Hematopoietic multipotent progenitor cell treated with erythropoietin and hydrocortisone succinate and interleukin-3 and kit ligand, for 4 days (in vitro differentiated cells): ENCODE measurements at places on chromosomes 5 and 9.

GRCh38 chr5:153402550-153402949, 87.9 kb upstream of the GRIA1 start:
- DNase-seq, result no peak

GRCh38 chr9:91017245-91017644, 215.6 kb downstream of the SYK start:
- no peak for DNase-seq

- DNase-seq, result no peak
Measured at GRCh38 chr5:39137819-39138451, 63.7 kb upstream of the RICTOR start.

DNA sequence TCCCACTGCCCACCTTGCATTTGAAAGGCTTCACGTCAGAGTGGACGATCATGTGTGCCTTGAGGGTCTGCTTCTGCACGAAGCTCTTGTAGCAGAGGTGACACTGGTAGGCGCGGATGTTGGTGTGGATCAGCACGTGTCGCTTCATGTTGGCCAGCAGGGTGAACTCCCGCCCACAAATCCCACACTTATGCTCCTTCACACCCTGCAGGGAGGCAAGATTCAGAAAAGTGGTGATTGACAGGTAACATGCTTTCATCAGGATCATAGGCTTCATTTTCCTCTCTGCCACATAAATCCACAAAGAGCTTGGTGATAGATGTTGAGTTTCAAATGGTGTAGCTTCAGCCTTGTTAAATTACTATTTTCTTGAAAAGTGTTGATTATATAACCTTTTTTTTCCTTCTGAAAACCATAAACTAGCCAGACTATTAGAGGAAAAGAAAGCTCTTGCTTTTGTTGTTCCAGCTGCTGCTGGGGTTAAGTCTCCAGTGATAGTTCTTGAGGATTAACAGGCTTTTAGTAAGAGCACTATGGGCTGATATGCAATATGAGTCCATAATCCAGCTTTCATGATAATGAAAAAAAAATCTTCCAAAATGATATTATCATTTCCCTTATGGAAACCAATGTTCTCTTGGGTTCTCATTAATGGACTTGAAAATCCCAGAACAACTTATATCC, 50.7 kb downstream of the ZNF366 start:
- DNase-seq, result no peak

DNA sequence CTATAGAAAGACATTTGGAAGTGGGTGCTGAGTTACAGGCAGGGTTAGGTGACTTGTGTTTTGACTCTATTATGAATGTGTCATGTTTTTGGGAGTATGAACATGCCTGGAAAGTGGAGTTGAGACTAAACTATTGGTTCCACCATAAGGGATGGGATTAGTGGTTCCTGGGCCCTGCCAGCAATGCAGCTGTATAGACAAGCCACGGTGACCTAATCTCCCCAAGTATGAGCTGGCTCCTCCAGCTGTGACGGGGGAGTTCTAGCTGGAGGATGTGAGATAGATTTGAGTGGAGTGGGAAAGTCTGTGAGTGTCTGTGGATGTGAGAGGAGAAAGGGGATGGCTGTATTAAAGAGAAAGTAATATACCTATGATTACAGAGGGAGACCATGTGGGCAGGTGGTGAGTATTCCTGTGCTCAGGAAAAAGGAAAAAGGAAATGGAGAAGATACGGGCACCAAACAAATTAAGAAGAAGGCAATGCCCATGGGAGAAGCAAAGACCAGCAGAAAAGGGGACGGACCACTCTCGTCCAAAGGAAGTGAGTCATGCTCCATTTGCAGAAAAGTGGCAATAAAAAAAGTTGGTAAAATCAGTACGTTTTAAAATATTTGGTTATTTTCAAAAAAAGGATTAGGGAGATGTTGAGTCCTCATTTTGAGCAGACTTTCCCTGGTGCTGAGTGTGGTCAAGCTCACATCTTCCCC, 48.3 kb upstream of the ICE1 start:
- no peak for DNase-seq

- DNase-seq, result no peak
Measured at GRCh38 chr9:88976890-88977257, 14.4 kb upstream of the S1PR3 start.

DNA sequence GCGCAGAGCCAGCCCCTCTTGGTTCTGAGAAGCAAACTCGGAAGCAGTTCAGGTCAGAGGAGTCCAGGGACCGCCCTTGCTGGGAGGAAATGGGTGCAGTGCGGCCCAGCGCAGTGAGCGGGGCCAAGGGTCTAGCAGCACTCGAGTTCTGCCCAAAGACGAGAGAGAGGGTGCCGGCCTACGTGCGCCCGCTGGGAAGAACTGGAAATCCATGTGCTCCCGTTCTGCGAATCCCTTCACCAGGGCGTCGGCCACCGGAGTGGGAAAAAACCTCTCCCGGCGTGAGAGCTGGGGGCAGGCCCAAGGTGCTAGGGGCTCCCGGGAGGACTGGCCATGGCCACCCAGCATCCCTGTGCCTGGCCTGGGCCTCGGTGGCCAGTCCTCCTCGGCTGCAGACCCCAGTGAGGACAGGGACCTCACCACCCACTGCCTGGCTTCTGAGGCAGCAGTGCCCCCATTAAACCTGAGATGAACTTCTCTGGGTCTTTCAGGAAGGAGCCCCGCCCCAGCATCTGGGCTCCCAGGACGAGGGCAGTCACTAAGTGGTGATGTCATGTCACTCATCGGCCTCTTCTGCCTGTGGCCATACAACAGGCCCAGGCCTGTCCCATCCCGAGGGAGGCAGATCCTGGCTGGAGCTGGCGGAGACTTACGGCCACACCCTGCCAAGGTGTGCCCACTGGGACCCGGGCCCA, 10.6 kb downstream of the TMEM250 start:
- DNase-seq, result peak; percentile 54

DNA sequence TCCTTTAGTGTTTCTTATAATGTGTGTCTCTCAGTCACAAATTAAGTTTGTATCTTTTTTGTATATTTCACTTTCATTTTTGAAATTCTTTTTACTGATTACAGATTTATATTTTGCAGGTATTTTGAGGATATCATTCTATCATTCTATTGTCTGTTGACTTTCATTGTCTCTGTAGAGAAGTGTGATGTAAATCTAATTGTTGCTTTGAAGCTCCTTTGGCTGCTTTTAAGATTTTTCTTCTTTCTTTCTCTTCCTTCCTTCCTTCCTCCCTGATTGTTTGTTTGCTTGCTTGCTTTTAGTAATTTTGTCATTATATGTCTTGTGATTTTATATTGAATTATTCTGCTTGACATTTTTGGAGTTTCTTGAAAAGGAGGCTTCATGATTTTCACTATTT, 75.3 kb upstream of the MAST4 start:
- no peak for DNase-seq

- DNase-seq, result peak; percentile 82
Measured at GRCh38 chr5:71782771-71783770, 64.0 kb downstream of the CARTPT start.

DNA sequence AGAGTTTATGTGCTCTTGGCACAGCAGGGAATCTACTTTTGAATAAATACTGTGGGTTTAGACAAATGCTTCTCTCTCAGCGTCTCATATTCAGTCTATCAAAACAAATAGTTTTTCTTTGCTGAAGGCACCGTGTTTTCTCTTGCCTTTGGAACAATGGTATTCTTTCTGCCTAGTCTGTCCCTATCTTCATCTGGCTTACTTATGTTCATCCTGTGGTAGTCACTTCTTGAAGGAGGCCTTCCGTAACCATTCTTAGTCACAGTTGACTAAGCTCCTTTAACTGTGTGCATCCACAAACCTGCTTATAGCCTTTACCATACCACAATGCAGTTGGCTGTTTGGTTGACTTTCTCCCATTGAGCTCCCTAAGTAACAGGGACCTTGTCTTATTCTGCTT, 45.9 kb downstream of the LARP1 start:
- DNase-seq, result no peak

- DNase-seq, result no peak
Measured at GRCh38 chr9:18275313-18275990, 198.5 kb upstream of the ADAMTSL1 start.

DNA sequence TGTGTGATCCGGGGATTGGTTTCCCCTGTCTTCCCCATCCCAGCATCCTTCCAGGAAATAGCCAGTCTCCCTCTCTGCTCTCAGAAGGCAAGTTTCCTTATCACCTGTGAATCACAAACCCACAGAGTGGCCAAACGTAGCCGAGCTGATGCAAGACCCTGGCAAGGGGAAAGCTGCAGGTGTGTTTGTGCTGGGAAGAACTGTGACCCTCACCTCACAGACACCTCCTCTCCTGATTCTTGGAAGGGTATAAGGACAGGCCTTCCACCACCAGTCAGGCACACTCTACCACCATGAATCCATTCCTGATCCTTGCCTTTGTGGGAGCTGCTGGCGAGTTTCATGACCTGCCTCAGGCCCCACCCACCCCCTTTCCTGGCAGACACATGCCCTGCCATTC, at the start of gene PRSS3:
TSS of gene PRSS3 (plus strand) at position 281 of the 400 bp plus-strand sequence. CDS start at position 294, 13 bp downstream.
- DNase-seq, result no peak

DNA sequence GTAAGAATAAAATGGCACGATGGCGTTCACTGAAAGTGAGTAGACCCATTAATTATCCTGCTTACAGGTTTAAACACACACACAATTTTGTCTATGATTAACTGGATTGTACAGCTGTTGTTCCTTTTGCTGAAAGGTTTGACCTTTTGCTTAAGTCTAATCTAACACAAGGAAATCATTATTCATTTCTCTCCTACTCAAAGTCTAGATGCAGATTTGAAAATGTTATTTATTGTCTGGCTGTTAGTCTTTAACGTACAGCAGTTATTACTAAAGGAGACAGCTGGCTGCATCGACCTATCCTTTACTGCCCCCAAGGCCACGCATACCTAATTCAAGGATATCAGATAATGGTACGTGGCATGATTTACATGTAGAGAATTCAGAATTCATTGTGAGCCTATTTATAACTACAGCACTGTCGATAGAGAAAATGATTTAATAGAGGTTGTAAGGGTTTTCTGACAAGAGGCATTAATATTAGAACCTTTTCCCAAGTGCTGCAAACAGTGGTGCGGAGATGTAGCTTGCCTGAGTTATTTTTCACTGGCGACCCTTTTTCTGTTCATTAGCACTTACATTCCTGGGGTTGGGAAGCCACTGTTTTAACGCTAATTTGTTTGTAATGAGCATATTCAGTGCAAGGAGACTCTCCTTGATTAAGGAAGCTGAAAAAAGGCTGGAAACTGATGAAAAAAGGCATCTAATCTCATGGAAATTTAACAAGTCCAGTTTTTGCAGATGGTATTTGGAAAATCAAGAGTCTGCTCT, 368.4 kb upstream of the GRAMD2B start:
- no peak for DNase-seq

DNA sequence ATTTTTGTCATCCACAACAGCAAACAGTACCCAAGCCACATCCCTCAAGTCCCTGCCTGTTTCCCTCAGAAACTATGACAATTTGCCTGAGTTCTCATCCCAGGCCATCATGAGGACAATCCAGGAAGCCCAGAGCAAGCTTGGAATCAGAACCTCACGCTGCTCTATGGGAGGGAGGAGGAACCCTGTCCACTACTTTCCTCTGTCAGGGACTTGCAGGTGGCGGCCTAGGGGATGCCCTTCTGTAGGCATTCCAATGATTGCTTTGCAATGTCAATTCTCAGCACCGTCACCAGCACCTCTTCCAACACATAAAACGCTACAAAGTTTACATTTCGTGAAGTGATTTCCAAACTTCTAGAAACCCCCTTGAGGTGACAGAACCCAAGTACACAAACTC, 170.4 kb upstream of the FSTL4 start:
- no peak for DNase-seq
